CD4-positive, alpha-beta T cell treated with Interleukin-12 subunit alpha and Interleukin-12 subunit beta, for 1 hour (primary cell): ENCODE measurements at places on chromosomes 16 and 17.

- peak; percentile 62 for DNase-seq
Observed at GRCh38 chr17:1707107-1707506, 3.1 kb downstream of the TLCD2 start.

GRCh38 chr16:12340151-12340733 is 363.7 kb downstream of the SNX29 start:
- peak; percentile 11 for DNase-seq

DNA sequence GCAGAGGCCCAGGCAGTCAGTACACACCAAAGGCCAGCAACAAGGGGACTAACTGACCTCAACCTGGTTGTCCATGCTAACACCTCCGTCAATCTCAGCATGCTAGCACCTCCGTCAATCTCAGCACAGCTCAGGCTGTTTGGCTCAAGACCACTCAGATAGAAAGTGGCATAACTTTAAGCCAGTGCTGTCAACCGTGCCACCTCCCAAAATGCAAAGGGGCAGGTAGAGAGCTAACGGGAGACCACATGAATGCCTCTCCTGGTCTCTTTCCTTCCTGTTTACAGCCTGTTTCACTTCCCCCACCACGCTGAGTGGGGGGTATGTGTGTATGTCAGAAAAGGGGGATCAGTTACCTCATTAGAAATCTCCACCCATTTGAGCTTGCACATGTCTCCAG is 3.3 kb downstream of the UBTF start:
- DNase-seq: peak; percentile 58

GRCh38 chr16:89431158-89431584 is 59.2 kb downstream of the ANKRD11 start:
- DNase-seq: no peak

- DNase-seq: no peak
Observed at GRCh38 chr16:22417019-22417418, 42.6 kb upstream of the CDR2 start.
